Heart left ventricle (tissue), 16 donors: ENCODE measurements at places on chromosomes 16 and 17. TPM values are rescaled to one million over a fixed set of nuclear protein-coding genes. Genes with fewer than 3 reads are reported as not detected.

Gene MT3
- 20.0 TPM for polyA plus RNA-seq

Gene FBXW10B
- 0.84 TPM for polyA plus RNA-seq

Gene STX1B
- polyA plus RNA-seq, result 0.22 TPM

Gene GLG1
- polyA plus RNA-seq, result 59.6 TPM

Gene RAMP2
- polyA plus RNA-seq, result 33.1 TPM

Gene ITGB3
- 5.0 TPM for polyA plus RNA-seq

Gene AP1G1
- polyA plus RNA-seq, result 10.5 TPM

Gene ZSWIM7
- 35.7 TPM for polyA plus RNA-seq

Gene MYH13
- not detected for polyA plus RNA-seq

Gene TP53TG3D
- 0.34 TPM for polyA plus RNA-seq
